ENCODE measurements at places on chromosomes 11 and 22.

- DNase-seq: no peak
Measured at GRCh38 chr22:39152024-39152510, 413 bp downstream of the CBX7 start.

DNA sequence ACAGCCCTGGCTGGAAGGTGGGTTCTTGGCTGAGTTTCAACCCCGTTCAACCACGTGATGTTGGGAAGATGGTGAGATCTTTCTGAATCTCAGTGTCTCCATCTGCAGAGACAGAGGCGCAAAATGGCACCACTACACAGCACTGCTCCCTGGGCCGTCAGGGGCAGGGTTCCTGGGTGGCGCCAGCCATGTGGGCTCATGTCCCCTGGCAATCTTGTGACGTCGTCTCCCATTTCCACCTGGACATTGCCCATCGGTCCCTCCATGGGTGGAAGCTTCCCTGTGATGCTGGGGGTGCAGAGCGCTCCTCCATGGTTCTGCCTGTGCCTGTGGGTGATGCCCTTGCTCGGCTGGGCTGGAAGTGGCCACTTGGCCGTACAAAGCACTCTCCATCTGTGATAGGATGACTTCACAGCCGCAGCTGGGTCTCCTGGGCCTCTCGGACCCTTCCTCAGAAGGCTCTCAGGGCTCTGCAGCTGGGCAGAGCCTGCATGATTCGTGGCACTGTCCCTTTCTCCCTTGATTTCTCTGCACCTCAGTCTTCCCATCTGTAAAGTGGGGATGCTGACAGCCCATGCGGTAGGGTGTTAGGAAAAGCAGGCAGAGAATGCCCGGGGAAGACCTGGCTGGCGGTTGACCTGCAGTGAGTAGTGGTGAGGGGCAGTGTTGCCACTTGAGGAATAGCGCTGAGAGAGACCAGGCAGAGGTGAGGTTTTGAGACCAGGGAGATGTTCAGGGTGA is 35.2 kb downstream of the SMIM38 start:
- no peak for DNase-seq

DNA sequence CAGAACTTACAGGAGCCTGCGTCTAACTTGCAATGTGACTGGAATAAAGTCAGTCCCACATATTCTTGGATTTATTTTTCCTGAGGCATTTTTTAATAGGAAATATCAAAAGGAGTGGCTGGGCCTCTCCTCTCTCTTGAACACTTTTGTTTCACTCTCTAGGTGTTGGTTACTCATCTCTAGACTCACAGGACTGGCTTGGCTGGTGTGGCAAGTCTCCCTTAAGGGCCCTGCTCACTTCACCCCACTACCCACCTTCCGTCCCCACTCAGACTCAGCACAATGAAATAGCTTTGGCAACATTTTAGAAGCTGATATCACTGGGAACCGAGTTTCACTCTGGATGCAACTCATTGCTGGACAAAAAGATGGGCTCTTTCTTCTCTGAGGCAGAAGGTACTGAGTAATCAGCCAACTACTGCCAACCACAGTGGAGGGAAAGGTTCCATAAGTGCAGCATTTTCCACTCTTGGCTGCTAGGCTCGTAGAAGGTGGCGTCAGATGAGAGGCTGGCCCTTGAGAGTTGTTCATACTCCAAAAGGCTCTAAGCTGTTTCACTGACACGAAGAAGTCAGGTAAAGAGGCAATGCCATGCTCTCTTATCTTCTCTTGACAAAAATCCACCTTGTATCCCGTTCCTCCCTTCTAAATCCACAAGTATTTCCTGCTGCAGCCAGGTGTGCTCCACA is 390.6 kb downstream of the SOX6 start:
- no peak for DNase-seq

- no peak for DNase-seq
Measured at GRCh38 chr11:100080381-100080780, 606.7 kb upstream of the ARHGAP42 start.

GRCh38 chr11:42819126-42819525 is 492.7 kb upstream of the API5 start:
- no peak for DNase-seq

- no peak for DNase-seq
Measured at GRCh38 chr11:58625086-58625485, 2.6 kb downstream of the CNTF start.
